ENCODE measurements at places on chromosomes 3 and 15. TPM values are rescaled to one million over a fixed set of nuclear protein-coding genes. Genes with fewer than 3 reads are reported as not detected.
A peak's percentile ranks its signal among the peaks of the same experiment; 100 is the strongest.

The FAM98B gene
- 75.6 TPM for polyA plus RNA-seq

The ALG1L2 gene
- polyA plus RNA-seq, result 2.8 TPM

GRCh38 chr15:66095871-66096687, 157.5 kb downstream of the MEGF11 start:
- no peak for DNase-seq

GRCh38 chr3:112629425-112629824, 11.5 kb downstream of the CCDC80 start:
- DNase-seq, result no peak

DNA sequence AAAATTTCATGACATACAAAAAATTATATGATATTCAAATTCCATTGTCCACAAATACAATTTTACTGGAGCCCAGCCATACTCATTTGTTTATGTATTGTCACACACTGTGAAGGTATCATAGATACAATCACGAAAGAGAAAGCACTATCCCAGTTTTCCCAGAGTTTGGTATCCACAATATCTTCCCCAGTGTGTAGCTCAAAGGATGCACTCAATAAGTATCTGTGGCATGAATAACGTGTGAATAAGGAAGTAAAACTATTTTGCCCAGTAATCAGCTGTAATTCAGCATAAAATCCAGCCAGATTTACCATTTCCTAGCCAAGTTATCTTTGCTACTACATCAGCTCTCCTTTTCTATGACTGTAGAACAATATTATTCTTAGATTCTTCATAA, 131.3 kb upstream of the KCNMB2 start:
- DNase-seq, result no peak

DNA sequence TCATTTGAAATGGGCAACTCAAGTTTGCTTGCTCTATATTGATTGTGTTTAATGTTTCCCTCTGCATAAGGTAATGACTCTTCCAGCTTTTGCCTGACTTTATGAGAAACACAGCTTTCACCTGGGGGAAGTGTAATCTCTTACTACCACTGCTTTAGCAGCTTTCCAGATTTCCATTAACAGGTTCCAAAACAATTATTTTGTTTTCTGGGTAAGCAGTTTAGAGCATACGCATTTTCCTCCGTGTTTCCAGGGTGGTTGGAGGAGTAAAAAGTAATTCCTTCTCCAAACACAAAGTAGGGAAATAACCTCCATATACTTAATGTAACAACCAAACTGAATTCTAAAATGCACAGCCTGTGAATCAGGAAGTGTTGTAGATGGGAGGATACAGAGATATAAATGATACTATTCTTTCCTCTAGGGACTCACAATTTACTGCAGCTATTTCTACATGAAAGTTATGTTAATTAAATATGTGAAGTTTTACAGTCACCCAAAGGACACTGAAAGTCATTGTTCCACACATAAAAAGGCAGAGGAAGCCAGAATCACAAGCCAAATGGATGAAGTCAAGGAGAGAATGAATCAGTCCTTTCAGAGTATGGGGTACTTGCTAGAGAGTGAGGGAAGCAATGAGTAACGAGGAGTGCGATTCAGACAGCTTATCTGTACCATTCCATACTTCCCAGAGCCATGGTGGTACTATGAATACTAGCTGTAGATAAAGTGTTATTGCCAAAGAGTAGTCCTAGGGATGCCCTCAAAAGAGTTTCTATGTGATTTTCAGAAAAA, 16.6 kb downstream of the ST3GAL6 start:
- DNase-seq, result no peak

GRCh38 chr3:61347981-61348380, 96.7 kb upstream of the FHIT start:
- no peak for DNase-seq

- no peak for DNase-seq
These were observed 407.2 kb upstream of the UBE2E2 start for GRCh38 chr3:22795917-22796316.

DNA sequence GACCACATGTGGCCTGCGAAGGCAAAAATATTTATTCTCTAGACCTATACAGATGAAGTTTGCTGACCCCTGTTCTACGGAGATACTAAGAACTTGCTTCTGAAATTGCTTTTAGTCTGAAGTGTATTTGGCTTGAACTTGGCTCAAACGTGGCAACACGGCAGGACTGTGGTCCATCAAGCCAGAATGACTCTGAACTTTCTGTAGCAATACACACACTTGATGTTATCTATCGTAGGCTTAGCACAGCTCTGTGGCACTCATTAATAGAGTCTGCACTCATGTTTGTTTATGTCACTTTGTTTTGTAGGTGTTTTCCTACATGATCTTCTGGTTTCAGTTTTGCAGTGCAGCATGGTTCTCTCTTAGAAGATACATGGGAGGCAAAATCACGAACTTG, 298.1 kb downstream of the ADAMTS17 start:
- no peak for DNase-seq

The UCN2 gene
- polyA plus RNA-seq, result 0.40 TPM

GRCh38 chr15:82047453-82048400, 1.9 kb upstream of the MEX3B start:
- DNase-seq, result peak; percentile 65

The DPP8 gene
- polyA plus RNA-seq, result 33.7 TPM

DNA sequence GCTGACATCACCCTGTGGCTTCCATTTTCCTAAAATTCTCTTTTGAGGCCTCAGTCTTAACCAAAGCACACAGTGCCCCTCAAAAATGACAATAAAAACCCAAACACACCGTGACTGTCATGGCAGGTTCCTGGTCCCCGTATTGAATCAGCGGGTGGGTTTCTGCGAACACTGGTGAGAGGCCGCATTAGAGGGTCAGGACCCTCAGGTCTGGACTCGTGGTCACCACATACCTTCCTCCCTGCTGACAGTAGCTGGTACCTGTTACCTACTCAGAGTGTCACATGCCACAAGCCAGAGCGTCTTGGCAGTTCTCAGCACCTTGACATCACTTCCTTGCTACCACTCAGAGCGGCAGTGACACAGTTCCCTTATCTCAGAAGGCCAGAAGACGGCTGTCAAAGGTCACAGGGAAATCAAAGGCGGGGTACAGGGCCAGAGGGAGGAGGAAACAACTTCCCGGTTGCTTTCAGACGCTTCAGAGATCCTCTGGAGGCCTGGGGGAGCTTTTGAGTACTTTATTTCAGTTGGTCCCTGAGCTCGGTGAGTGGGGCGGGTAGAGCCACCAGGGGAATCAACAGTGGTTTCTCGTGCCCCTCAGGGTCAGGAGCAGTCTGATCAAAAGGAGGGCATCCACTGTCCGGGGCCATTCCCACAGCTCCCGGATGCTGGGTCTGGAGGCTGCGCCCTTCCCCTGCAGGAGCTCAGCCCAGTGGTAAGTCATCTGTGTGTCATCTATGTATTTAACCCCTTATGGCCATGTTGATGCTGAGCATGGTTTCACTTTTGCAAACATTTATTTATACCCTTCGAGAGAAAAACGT, at the start of the genes CCR5AS and CCRL2:
CCR5AS (minus strand) TSS at position 279 of the 824 bp plus-strand sequence.
CCRL2 (plus strand) TSS at position 472 of the 824 bp plus-strand sequence. CDS start 821 bp downstream, outside the sequence.
- DNase-seq, result no peak

The GRK7 gene
- 0.13 TPM for polyA plus RNA-seq

The GOLGA6L6 gene
- not detected for polyA plus RNA-seq

GRCh38 chr15:80228959-80229610, 22.9 kb downstream of the CTXND1 start:
- DNase-seq, result no peak

GRCh38 chr3:192207239-192207638, 520.1 kb downstream of the FGF12 start:
- DNase-seq, result no peak

- no peak for DNase-seq
These were observed 9.7 kb upstream of the EIF1B start for GRCh38 chr3:40299721-40300335.

The MESP2 gene
- 0.47 TPM for polyA plus RNA-seq

DNA sequence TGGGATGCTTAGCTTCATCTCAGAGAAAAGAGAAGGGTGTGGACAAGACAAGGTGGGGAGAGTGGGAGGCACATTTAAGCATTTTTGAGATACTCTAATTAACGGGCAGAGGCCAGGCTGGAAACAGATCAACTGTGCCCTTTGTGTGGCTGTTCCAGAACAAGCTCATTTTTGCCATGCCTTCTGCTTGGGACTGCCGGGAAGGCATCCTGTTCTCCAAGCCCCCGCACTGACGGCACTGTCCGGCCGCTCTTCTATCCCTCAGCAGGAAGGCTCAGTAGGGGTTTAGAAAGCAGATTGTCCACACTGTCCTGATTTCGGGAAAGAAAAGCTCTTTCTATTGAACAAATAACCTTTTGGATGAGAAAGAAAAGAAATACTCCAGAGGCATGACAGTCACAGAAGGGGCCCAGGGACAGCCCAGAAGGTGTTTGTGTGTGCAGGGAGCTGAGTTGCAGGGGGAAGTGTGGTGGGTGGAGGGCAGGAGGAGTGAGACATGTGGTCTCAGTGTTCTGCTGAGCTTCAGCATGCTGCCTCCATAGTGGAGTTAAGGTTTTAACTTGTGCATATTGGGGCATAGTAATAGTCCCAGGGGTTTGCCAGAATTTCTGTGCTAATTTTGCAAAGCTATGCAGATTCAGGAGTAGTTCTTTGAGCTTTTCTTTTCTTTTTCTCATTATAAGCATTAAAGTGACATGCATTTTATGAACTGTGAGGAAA, 27.3 kb downstream of the SV2B start:
- DNase-seq, result no peak

DNA sequence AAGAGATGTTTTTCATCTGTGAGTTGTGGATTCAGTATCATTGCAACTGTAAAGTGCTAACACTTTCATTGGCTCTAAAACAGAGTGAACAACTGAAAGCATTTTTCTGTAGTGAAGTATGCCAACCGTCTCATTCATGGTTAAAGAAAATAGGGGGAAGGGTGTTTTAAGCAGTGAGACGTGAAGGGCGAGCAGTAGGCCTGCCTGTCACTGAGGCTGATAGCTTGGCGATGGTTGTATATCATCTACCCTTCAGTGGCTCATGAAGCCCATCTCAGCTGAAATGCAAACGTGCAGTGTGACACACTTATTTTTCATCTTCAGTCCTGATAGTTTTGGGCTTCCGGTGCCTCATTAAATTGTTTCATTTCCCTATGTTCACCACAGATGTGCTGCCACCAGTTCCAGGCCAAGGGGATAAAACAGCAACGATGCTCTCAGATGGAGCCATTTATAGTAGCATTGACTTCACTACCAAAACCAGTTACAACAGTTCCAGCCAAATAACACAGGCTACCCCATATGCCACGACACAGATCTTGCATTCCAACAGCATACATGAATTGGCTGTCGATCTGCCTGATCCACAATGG, 562.0 kb downstream of the ROBO2 start:
- DNase-seq, result peak; percentile 28

- DNase-seq, result no peak
These were observed 55.7 kb upstream of the GATA2 start for GRCh38 chr3:128548426-128549282.

DNA sequence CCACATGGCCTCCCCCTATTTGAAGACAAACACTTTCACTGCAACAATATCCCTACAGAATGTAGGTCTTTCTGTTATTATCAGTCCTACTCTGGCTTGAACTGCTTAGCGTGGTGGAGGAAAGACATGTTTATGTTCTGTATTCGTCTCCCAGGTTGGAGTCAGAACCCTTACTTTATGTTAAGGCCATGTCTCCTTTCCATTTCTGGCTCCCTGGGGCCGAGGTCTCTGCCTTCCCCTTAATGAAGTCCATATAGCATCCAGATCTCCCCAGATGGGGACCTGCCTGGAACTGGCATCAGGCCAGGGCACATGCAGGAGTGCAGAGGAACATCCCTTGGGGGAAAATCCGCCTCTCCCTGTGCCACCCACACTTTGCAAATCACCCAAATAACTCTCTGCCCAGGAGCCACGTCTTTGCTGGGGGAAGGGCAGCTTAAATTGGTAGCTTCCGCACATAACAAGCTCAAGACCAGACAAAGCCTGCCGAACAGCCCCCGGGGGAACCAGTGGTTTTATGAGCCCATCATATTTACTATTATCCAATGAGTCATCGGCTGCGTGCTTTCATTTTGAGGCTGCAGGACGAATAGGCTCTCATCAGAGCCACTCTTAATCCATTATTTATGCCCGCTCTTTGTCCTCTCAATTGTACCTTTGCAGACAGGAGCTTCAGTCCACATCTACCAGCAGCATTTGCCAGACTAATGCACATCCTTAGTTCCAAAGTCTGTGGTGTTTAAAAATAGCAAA, 237.0 kb downstream of the UACA start:
- no peak for DNase-seq

DNA sequence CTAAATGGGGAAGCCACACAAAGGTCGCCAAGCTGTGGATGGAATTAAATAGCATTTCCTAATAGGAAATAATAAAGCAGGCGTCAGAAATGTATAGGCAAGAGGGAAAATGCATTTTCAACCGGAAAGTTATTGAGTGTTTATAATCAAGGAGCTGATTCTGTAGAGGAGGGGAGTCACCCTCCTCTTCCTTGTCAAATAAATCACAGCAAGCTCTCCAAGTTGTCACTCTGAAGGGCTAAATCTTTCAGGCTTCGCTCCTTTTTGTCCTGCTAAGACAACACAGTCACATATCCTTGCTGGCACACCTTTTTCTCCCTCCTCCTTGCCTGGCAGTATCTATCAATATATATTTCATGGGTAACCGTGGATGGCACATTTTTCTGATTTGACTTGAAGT, 338.4 kb downstream of the SATB1 start:
- no peak for DNase-seq

DNA sequence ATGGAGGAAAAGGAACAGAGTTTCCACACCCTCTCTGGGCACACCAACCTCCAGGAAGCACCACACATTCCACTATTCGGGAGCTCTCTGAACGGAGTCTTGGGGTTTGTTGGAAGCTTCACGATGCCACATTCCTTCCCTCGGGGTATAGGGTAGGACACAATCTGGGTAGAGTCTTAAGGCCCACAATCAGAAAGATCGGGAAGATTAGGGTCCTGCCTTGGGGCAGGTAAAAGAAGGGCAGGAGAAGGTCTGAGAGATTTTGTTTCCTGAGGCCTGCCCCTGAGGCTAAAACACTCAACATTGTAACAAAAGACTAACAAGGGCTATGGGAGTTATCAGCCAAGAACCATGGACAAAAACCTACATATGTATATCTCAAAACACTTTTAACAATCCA, 89.2 kb upstream of the RAP2B start:
- DNase-seq, result no peak

DNA sequence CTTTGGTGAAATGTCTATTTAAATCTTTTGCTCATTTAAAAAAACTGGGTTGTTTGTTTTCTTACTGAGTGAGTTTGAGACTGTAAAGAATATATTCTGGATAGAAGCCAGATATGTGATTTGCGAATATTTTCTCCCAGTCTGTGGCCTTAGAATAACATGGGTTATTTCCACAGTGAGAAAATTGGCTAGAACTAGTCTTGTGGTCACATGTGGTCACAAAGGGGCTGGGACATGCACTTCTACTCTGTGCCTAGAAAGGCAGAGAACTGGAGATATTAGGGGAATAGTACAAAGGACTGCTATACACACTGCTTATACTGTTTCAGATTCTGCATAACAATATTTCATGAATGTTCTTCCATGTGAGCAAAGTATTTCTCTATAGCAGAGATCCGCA, 79.9 kb upstream of the RGMA start:
- no peak for DNase-seq

GRCh38 chr3:174159604-174160003, 699.5 kb upstream of the NAALADL2 start:
- no peak for DNase-seq

The KCNAB1 gene
- 2.6 TPM for polyA plus RNA-seq
